EH (cell line): ENCODE measurements at places on chromosomes 5 and 9.

- no peak for DNase-seq
These were observed 35.7 kb downstream of the SECISBP2 start for GRCh38 chr9:89353989-89354388.

- peak; percentile 50 for DNase-seq
These were observed 19.5 kb downstream of the MAP1B start for GRCh38 chr5:72126796-72127195.

DNA sequence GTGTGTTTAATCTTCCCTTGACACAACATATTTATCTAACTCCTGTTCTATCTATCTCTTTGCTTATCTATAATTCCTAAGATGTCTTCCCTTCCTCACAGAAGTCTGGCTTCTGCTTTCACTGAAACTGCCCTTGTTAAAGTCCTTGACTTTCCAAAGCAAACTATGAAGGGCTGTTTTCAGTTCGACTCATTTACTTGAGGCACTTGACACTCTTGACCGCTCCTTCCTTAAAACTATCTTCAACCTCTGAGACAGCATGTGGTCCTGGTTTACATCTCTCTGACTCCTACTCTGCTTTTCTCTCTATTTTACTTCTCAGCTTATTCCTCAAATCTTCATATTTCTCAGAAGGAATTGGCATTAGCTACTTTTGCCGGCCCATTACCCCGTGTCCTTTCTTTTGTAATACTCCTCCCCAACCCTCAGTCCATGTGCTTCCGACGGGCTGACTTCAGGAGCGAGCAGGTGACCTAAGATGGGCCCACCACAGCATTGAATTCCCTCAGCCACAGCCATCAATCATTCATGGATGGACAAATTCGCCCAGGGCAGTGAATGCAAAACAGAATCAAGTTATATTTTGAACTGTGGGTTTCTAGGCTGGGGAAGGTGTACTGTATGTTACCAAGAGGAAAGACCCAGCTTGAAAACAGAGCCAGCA is 1089.2 kb downstream of the PTPRD start:
- DNase-seq, result no peak

DNA sequence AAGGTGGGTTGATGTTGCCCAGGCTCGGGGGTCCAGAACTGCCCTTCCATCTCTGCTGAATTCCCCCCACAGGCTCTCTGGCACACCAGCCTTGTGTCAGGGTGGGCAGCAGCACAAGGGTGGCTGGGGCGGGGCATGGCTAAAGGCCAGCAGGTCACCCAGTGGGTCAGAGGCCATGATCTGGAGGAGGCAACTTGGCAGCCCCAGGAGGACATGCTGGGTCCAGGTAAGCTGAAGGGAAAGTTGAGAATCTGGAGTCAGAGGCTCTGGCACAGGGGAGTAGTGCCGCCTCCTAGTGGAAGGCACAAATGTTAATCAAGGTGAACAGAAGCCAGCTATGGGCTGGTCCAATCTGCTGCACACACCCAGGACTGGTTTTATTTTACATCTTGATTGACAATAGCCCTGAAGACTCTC is 6.2 kb downstream of the TMEM8B start:
- DNase-seq, result no peak

GRCh38 chr9:124011460-124012301 is at the start of gene LHX2:
Gene LHX2 (plus strand): TSS chr9:124011768. CDS start chr9:124012349, 581 bp downstream.
- peak; percentile 84 for DNase-seq

GRCh38 chr9:95107976-95108375 is 209.5 kb downstream of the FANCC start:
- peak; percentile 64 for DNase-seq

- DNase-seq, result no peak
These were observed 563.9 kb downstream of the RAB3C start for GRCh38 chr5:59146729-59147128.

- no peak for DNase-seq
These were observed 36.2 kb downstream of the PLAC8L1 start for GRCh38 chr5:146068977-146069779.

DNA sequence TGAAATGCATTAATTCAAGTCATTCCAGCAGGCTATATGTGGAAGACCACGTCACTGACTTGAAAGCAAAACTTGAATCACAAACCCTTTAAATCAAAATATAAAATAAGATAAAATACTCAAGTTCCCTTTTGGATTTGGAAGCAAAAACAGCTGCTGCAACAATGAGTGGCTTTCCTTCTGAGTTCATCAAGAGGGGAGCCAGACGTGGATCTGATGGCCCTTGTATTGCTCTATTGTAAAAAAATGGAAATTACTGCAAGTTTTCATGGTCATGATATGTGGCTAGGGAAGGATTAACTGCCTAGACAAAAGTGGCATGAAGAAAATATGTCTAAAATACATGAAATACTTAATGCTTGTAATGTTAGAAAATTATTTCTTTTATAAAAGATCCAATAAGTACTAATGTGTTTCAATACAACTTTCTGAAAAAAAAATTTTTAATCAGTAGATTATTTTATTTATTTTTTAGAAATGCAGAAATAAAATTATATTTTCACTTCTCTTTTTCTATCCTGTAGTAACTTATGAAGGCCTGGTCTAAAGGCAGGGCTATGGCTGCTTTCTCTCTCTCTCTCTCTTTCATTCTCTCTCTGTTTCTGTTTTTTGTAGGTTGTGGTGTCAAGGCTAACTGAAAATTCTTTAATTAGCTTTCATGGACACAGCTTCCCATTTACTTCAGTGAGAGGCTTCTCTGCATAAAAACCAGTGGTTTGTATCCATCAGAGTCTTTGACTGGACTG is 24.0 kb downstream of the LIX1 start:
- DNase-seq, result no peak

DNA sequence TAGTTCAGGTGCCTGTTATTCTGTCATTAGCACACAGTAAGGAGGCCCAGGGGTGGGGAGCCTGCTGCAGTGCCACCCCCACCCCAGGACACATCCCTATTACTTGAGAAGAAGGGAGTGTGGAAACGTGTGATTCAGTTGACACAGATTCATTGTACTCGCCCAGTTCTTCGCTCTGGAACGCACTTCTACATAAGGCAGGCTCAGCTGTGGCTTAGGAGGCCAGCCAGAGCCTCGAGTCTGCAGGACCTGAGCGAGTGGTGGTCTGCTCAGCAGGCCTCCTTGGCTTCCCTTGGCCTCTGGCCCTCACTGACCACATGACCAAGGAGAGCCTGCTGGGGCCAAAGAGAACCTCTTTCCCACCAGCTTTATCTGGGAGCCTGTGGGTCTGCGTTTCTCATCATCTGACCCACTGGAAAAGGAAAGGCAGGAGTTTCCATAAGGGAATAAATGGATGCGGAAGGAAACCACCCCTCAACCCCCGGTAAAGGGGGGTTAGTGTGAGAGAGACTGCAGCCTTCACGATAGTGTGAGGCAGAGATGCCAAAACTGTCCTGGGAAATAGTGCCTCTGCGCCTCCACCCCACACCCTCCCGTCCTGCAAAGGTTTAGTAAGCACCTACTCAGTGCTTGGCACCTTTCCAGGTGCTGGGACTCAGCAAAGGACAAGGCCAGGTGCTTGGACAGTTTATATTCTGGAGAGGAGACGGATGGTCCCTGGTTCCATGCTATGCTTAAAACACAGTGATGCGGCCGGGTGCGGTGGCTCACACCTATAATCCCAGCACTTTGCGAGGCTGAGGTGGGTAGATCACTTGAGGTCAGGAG is 73.7 kb downstream of the PPARGC1B start:
- no peak for DNase-seq

- DNase-seq, result no peak
These were observed 10.6 kb upstream of the SLC6A19 start for GRCh38 chr5:1190837-1191239.
